ENCODE measurements at places on chromosomes 16 and 17.
A peak's percentile ranks its signal among the peaks of the same experiment; 100 is the strongest.

DNA sequence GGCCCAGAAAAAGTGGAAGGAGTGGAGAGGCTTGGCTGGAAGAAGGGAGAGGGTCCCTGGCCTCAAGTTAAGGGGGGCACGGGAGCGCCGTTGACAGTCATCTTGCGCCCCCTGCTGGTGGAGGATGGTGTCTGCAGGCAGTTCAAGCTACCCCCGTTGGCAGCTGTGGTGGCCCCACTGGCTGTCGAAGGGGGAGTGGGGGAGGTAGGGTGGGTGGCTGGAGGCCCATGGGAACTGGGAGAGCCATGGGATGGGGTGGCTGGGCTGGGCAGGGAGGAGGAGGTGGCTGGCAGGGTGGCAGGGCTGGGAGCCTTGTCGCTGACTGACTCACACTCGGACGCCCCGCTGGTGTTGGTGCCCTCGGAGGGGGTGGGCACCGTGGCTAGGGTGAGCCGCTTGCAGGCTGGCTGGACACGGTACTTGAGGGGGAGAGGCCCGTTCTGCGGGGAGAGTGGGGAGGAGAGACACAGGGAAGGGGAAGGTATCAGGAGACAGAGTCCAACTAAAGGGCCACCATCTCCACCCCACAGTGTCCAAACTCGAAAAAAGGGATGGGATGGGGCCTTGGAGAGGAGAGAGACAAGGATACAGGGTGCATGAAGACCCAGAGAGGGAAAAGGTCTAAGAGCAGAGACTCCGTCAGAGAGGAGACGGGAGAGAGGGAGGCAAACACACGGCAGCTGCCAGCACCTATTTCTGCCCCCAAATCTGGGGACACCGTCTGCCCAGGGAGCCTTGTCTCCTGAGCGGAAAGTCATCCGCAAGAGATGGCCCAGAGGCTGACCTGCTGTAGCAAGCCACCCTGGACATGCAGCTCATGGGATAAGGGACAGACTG lies 5.2 kb downstream of the CISD3 start:
- DNase-seq = peak; percentile 86

- no peak for DNase-seq
Measured at GRCh38 chr16:79439901-79440300, 160.6 kb downstream of the MAF start.

- DNase-seq = no peak
Measured at GRCh38 chr17:69286257-69286656, 40.7 kb downstream of the ABCA5 start.

DNA sequence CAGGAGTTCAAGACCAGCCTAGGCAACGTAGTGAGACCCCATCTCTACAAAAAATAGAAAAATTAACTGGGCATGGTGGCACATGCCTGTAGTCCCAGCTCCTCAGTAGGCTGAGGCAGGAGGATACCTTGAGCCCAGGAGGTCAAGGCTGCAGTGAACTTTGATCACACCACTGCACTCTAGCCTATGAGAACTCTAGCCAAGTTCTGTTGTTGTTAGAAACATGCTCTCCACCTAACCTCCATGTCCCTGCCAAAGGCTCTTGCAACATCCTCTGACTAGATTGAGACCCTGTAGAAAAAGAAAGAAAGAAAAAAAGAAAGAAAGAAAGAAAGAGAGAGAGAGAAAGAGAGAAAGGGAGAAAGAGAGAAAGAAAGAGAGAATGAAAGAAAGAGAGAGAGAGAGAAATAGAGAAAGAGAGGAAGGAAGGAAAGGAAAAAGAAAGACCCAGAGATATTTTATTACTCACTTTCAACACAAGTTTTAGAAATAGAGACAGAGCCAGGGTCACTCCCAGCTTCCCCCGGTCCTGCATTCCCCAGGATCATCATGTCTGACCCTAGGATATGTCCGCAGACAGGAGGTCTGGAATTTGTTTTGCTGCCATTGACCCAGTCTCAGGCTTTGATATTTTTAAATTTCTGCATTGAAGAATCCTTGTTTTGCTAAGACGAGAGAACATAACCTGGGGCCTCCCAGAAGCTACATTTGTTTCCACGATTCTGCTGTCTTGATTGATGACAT lies 376.5 kb upstream of the CDH5 start:
- DNase-seq = no peak

DNA sequence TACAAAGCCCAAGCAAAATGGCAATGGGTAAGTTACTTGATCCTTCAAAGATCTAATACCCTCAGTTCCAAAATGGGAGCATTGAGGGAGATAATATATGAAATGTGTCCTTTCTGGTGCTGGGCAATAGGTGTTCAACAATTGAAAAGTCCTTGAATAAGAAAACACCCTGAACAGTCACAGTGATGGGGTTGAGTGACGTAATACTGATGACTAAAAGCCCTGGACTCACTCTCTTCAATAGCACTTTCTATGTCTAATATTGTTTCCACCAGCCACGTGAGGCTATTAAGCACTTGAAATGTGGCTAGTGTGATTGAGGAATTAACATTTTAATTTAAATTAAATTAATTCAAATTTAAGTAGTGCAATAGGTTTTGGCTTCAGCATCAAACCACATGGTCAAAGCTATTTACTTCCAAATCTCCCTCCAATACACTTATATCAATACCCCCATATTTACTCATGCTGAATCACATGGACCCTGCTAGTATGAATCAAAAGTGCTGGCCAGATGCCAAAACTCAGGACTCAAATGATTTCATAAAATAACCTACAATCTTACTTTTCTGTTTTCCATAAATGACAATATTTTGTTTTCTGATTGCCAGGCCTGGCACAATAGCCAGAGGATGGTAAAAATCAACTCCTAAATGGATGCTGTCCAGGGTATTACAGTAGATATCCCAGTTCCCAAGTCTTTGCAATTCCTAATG lies 516.2 kb downstream of the HAPSTR1 start:
- DNase-seq = no peak

DNA sequence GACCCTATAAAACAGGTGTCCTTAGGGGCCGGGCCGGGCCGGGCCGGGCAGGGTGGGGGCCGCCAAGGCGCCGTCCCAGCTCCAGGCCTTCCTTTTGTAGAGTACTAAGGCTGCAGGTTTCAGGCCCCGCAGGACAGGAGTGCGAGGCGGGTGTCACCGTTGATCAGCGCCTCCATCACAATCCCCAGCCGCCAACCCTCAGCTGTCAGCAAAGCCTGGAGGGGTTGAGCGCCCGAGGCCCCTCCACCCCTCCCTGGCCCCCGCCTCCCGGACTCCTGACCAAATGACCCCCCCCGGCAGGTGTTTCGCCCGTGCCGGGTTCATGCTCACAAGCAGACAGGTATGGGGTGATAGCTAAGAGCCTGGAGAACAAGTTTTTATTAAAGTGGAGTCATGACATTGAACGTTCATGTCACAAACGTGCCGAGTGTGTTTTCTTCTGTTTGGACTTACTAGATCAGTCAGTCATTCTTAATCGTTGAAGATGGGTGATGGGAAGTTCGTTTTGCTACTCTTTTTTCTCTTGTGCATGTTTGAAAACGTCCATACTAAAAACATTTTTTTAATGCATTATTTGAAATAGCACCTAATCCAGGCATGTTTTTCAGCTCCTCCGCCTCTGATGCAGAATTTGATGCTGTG lies 534 bp downstream of the ARL2BP start:
- no peak for DNase-seq

DNA sequence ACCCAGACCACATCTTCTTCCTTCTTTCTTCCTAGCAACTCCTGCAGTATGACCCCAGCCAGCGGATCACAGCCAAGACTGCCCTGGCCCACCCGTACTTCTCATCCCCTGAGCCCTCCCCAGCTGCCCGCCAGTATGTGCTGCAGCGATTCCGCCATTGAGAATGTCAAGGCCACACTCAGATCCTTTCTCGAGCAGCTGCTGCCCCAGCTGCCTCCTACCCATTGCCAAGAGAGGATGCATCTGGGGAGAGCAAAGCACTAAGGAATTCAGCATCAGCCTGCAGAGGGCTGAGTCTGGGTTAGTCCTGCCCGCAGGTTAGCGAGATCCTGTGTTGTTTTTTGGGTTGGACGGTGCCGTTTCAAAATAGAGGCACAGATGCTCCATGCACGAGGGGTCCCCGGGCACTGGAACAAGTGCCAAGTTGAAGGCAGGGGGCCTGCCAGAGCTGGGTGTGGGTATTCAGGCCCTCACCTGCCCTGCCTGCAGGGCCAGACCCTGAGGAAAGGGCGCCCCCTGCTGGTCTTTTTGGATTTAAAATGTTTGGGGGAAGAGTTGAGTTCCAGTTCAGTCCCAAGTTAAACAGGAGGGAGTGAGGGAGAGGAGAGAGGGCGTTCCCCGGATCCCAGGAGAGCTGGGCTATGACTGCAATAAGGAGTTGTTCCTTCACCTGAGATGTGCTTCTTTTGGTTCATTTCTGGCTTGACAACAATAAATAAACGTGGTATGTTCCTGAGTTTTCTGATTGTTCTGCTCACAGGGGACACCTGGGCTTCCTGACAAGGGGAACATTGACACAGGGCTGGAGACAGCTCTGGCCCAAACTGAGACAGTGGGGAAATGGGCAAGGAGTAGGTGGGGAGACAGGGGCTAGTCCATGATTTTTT lies 4.9 kb downstream of the CDK3 start:
- DNase-seq = peak; percentile 84

GRCh38 chr17:72556944-72557826 lies 436.4 kb downstream of the SOX9 start:
- peak; percentile 67 for DNase-seq

GRCh38 chr17:47252209-47252608 lies 1.4 kb upstream of the ITGB3 start:
- no peak for DNase-seq

DNA sequence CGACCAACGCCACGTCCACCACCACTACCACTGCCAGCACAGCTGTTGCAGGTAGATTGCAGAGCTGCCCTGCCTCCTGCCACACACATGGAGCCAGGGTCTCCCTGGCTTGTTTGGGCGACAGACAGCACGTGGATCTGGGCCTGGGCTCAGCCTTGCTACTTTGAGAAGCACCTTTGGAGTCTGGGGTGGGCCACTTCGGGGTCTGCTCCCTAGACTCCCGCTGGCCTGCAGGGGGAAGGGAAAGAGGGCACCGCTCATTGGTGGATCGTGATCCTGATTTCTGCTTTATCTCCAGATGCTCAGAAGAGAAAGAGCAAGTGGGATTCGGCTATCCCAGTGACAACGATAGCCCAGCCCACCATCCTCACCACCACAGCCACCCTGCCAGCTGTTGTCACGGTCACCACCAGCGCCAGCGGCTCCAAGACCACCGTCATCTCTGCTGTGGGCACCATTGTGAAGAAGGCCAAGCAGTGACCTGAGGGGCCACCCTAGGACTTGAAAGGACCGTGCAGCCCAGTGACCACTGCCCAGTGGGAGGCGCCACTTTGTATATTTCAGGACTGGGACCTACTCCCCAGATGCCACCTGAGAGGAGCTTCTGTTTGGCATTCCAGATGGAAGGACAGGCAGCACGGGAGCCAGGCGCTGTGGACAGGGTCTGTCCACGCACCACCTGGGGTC lies 15.1 kb upstream of the ITGB4 start:
- no peak for DNase-seq

DNA sequence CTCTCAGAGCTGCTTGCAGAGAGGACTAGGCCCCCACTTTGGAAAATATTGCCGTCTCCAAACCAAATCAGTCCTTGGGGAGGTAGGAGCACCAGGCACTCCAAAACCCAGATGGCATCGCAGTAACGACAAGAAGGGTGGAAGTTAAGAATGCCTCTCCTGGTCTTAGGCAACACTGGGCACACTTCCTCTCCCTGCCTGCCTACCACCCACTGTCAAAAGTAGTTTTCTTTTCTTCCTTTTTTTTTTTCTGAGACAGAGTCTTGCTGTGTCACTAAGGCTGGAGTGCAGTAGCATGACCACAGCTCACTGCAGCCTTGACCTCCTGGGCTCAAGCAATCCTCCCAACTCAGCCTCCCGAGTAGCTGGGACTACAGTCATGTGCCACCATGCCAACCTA lies 47.2 kb downstream of the SRL start:
- DNase-seq = no peak

- DNase-seq = no peak
Measured at GRCh38 chr16:85464383-85465305, 148.5 kb upstream of the GSE1 start.

DNA sequence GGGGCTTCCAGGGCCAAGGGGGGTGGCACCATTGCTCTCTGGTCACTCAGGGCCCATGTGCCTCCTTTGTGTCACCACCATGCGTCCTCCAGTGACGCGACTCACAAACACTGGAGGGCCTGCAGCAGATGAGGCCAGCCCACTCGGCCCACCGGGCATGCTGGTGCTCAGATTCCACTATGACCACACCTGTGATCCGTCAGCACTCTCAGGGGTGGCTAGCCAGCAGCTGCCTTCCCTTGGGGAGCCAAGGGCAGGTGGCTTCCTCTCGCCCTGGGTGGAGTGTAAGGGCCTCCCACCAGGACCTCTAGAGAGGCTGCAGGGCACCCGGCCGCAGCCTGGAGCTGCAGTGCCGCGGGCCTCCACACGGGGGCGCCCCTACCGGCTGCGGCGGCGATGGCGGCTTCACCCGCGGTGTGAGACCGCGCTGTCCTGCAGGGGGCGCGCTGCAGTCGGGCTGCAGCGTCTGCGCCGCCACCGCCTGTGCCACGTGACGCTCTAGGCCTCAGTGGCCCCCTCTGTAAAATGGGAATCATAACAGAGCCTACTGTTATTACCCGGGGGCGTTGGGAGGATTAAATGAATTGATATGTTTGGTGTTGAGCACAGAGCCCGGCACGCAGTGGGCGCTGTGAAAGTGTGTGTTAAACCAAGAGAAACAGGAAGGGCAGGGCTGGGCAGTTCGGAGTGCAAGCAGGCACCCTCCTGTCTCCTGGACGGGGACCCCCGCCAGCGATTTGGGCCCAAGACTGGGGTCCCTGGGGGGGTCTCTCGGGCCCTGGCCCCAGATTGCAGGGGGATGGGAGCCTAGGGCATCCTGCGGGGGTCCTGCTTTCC lies 192.4 kb upstream of the GSE1 start:
- peak; percentile 88 for DNase-seq

DNA sequence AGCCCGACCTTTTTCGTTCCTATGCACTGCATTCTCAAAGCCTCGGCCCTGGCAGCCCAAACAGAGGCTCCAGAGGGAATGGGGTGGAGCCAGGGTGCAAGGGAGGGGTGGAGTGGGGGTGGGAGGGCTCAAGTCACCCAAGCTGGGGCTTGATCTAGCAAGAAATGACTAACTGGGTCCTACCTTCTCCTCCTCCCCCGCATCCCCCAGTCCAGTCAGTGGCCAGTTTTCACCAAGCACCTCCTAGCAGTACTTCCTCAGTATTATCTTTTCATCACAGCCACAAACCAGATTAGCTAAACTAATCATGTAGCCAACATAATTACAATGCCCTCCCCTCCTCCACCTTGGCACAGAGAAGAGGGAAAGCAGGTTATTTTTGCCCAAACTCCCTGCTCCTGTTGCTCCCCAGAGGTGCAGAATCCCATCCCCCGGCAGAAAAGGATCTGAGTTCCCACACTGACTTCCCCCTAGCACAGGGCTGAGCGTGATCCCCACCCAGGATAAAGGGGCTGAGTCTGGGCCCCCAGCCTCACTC lies 2.2 kb downstream of the JUP start:
- no peak for DNase-seq

GRCh38 chr17:34382621-34383124 lies 19.6 kb upstream of the CCL1 start:
- peak; percentile 60 for DNase-seq

Measured in activated T-cell treated with anti-CD3 and anti-CD28 coated beads, Interleukin-2, amount 50 U/mL, for 24 hours (primary cell).